ENCODE measurements at places on chromosomes 13 and 19.

DNA sequence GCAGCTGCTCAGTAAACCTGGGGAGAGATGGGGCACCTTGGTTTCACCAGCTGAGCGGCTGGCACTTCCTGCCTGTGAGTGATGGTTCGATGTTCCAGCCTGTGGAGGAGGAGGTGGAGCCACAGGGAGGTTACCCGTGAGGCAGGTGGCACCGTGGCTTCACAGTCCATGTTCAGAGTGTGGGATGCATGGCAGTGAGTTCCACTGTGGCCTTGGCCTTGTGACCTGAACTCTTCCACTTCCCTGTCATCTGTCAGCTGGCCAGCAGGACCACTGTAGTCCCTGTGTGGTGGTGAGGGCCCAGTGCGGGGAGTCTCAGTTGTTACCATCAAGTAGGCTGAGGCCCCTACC is 16.9 kb downstream of the SMARCA4 start:
- DNase-seq = no peak

DNA sequence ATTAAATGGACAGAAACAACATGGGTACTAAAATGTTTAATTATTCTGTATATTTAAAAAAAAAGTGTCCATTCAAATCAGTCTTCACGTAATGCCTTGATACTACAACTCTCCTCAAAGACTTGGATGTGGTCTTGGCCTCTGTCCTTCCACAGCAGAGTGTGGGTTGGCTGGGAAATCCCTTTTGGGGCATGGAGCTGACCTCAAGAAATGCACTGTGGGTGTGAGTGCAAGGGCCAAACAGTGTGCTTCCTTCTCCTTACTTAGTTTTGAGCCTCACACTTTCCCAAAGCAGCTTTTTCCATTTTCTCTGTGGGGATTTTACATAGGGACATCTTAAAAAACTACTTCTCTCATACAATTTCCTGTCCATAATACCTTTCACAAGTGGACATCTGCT is 607.4 kb downstream of the EFNB2 start:
- no peak for DNase-seq

GRCh38 chr19:17605761-17606589 is 50.5 kb downstream of the COLGALT1 start:
- DNase-seq = peak; percentile 63

DNA sequence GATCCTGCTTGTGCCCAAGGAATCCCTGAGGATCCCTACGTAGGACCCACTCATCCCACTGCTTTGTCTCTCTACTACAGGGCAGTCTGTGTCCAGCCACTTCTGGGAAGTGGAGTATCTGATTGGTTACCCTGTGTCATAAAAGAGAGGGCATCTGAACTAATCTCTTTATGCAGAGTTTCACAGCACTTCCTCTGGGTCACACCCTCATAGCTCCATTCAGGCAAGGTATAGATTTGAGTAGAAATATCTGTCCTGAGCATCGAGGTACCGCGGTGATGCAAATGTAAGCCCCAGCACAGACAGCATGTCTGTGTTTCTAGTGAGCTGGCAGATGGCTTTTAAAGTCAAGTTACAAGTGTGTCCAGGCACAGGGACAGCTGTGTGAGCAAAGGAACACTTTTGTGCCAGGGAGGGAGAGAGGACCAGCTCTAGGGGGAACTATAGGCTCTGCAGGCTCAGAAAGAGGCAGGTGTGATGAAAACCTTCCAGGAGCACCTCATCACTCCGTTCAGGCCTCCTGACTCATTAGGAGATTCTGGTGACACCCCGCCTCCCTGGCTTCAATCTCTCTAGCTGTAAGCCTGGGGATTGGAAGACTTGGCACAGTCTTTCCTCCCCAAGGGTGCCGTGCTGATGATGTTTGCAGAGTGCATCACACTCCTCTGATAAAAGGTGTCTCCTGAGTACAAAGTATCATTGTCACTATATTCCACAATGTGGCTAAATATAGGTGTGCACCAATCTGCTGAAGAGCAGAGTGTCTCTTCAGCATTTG is 84.3 kb upstream of the UBL3 start:
- DNase-seq = no peak

DNA sequence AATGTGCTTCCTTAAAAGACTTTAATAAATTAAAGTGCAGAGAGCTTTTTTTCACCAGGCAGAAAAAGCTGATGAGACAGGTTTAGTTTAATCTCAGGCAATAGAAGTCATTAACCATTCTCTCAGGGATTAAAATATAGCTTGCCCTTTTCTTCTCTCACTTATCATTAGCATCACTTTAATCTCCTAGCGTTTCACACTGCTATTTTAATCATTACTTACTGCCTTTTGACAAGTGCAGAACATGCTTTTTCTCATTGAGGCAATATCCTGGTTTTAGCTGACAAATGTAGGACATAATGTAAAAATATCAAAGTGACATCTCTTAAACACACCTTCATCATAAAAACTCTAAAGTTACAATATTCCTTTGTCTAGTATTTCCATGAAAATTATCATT is 94.6 kb downstream of the DACH1 start:
- DNase-seq = no peak

DNA sequence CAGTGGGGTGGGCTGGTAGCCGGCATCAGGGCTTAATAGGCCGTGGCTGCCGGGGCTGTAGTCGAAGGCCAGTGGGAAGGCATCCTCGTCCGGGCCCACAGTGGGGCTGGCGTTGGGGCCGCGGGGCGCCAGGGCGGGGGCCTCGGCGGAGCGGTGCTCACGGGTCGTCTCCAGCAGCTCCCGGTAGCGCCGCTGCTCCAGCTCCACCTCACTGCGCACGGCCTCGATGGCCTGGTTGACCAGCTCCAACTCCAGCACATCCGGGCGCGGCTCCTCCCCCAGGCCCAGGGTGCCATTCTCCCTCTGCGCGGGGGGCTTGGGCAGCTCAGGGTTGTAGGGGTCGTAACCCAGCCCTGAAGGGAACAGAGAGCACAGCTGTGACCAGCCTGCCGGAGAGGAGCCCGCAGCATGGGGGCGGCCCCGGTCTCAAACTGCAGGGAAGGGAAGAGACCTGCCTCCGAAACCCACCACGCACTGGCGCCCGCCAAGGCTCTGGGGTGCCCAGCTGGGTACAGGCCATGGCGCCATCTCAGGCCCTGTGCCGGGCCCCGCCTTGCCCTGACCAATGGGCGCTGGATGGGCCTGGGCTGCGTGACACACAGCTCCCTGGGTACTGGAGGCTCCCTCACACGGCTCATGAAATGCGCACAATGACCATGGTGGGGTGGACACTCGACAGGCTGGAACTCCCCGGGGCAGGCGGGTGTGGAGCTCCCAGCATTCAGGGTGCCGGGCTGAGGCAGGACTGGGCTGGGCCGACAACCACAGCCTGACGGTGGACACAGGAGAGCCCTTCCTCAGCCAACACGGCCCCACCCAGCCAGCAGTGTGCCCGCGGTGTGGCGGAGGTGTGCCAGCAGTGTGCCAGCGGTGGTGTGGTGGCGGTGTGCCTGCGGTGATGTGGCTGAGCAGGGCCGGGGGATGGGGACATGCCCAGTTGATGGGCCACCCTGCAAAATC is 16.5 kb upstream of the ATP8B3 start:
- no peak for DNase-seq

GRCh38 chr13:52096748-52097147 is 32.1 kb downstream of the NEK5 start:
- no peak for DNase-seq

GRCh38 chr13:75467040-75467728 is 14.8 kb downstream of the TBC1D4 start:
- no peak for DNase-seq

GRCh38 chr19:8580710-8581281 is 3.6 kb upstream of the MYO1F start:
- peak; percentile 77 for DNase-seq

DNA sequence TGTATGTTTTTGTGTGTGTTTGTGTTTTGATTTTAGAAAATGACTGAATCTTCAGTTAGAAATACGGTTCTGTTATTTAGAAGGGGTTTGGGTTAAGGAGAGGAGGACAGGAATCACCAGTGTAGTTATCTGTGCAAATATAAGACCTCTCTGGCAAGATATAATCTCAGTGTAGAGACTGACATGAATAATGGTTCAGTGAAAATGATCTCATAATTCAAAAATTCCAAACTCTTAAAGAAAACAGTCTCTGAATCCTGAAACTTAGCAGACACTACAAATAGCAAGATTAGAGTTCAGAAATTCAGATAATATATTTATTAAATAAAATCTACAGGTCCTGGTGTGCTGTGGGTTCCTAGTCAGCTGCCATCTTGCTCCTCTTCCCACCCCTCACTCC is 73.5 kb downstream of the PDS5B start:
- DNase-seq = no peak

DNA sequence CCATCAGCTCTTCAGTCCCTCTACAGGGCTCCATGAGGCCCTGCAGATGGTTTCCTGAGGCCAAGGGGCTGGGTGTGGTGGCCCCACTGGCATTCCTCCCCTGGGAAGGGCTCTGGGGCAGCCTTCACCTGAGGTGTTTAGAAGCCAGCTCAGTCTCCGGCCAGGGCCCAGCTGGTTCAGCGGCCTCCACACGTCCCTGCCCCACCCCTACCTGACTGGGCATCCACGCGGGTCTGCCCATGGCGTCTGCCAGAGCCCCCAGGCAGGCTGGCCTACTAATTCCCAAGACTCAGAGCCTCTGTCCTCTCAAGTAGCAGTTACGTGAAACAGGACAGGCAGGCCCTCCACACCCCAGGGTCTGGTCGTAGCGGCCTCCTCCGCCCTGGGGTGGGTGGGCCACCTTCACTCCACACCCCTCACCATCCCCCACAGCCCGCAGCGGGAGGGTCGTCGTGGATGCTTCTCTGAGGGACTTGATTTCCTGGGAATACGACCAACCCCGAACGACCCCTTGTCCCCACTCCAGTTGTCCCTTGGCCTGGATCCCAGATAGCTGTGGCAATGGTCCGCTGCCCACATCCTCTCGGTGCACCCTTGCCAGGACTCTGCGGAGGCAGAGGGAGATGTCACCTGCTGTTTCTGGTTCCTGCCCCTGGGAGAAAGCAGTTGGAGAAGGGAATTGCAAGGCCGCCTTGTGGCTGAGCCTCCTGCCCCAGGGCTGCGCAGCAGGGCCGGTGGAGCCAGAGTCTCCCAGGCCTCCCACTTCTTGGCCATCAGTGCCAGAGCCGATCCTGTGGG is 24.3 kb downstream of the CAPN12 start:
- no peak for DNase-seq

DNA sequence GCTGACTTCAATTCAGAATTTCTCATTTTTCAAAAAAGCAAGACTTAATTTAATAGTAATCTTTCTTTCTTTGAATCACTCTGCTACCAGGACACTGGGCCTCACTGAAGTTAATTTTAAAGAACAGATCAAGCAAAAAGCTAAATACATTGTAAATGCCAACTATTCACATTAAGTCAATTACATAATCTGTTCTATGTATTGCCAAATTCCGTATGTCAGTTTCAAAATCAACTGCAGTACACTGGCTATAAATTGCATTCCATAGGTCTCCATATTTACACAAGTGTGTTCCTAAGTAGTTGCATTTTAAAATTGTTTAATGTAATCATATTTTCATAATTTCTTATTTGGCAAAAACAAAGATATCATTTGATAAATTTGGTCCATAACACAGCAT is 10.1 kb downstream of the FOXO1 start:
- no peak for DNase-seq

DNA sequence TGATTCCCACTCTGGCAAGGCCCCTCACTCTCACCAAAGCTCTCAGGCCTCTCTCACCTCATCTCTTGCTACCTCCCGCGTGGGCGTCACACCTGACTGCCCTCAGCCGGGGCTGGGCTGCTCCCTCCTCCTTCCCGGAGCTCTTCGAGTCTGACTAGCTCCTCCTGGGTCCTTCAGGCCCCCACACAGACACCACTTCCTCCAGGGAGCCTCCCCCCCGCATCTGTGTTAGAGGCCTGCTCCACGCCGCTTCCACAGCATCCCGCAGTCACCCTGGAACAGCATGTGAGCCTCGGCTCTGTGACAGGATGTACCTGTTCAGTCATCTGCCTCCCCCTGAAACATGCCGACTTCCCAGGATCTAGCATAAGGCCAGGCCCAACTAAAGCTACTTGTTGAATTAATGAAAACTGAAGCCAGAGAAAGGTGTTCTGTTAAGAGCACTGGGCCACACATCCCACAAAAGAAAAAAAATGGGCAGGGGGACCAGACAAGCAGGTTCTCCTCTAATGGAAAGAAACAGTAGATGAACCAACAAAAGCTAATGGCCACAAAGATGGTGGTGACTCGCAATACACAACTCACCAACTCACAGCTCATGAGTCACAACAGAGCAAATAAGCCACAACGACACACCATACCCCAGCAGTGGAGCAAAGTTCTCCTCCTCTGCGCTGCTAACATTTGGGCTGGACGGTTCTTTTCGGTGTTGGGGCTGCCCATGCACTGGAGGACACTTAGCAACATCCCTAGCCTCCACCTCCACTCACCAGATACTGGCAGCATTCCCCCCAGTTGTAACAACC is 3.0 kb downstream of the PPP6R1 start:
- peak; percentile 56 for DNase-seq

GRCh38 chr19:10968527-10969135 is 7.8 kb downstream of the SMARCA4 start:
- DNase-seq = no peak

DNA sequence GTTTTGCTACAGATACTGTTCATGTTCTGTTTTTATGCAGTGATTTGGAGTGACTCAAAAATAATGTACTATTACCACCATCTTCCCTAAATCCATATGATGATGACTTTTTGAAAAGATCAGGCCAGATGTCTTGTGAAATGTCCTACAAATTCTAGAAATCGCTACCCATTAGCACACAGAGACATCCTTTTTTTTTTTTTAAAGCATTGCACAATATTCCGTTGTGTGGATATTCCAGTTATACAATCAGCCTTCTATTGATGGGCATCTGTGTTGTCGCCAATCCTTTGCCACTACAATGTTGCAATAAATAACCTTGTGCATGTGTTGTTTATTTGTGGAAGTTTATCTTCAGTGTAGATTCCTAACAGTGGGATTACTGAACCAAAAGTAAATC is 24.5 kb downstream of the ZDHHC20 start:
- DNase-seq = no peak

DNA sequence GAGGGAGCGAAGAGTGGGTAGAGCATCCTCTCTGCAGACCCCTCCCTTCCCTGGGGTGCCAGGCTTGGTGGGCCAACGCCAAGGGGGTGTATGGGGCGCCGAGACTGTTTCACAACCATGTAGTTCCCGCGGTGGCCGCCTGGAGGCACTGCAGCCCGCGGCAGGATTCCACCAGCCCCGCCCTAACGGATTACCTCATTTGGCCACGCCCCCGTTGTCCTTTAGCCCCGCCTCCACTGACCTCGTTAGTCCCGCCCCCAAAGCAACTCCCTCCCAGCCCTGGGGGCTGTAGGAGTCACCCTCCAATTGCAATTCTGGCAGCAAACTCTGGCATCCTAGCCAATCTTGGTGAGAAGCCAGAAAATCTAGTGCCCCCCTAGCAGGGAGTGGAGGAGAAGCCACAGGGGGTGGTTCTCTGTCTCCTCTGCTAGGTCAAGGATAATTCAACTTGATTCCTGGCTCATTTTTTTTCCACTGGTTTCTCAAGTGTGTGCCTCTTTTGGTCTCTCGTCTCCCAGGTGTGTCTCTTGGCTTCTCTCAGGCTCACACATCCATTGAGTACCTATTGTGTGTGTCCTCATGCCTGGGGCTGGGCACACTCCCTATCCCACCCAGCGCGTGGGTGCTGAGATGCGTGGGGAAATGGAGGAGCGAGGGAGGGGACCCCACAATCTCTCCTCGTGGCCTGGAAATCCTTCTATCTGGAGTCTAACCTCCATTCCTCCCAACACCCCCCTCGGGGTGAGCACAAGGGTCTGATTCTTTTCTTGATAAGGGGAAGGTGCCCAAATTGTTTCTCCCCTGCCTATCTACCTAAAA is 2.0 kb downstream of the OLFM2 start:
- DNase-seq = peak; percentile 96

Measured in stimulated activated CD4-positive, alpha-beta T cell treated with anti-CD3 and anti-CD28 coated beads, Interleukin-4, amount 100 ng/mL, for 48 hours (primary cell).